Purkinje cell (primary cell): ENCODE measurements at places on chromosomes 12 and 14. TPM values are rescaled to one million over a fixed set of nuclear protein-coding genes. Genes with fewer than 3 reads are reported as not detected.

The INSM2 gene
- 3.4 and 5.3 TPM in 2 replicates for polyA plus RNA-seq

The SCN8A gene
- polyA plus RNA-seq: 30.8 and 40.5 TPM in 2 replicates

The NXPH4 gene
- polyA plus RNA-seq: 0.93 TPM in 1 of 2 replicates, not detected in the other

The HOXC5 gene
- not detected in 2 replicates for polyA plus RNA-seq

The FAM186B gene
- 0.24 TPM in 1 of 2 replicates, not detected in the other for polyA plus RNA-seq

The MIPOL1 gene
- 9.2 and 15.0 TPM in 2 replicates for polyA plus RNA-seq

The EML5 gene
- 0.43 and 1.4 TPM in 2 replicates for polyA plus RNA-seq

The SLC25A47 gene
- not detected in 2 replicates for polyA plus RNA-seq

The DENND5B gene
- 30.1 and 32.0 TPM in 2 replicates for polyA plus RNA-seq

The B4GALNT3 gene
- 0.74 TPM in 1 of 2 replicates, not detected in the other for polyA plus RNA-seq

The TMEM229B gene
- 1.2 and 2.0 TPM in 2 replicates for polyA plus RNA-seq

The BEST3 gene
- polyA plus RNA-seq: not detected in 2 replicates

The SMCO2 gene
- not detected in 2 replicates for polyA plus RNA-seq

The KLRB1 gene
- polyA plus RNA-seq: 0.23 TPM in 1 of 2 replicates, not detected in the other

The COQ6 gene
- 10.8 and 25.4 TPM in 2 replicates for polyA plus RNA-seq

The OTOGL gene
- polyA plus RNA-seq: 0.07 TPM in 1 of 2 replicates, not detected in the other

The TEX22 gene
- polyA plus RNA-seq: not detected in 2 replicates

The HOXC12 gene
- polyA plus RNA-seq: not detected in 2 replicates

The CLEC9A gene
- not detected in 2 replicates for polyA plus RNA-seq

The PPFIA2 gene
- polyA plus RNA-seq: 41.3 and 41.8 TPM in 2 replicates

The RBM23 gene
- 27.9 and 36.6 TPM in 2 replicates for polyA plus RNA-seq

The SSPN gene
- polyA plus RNA-seq: 4.0 and 6.6 TPM in 2 replicates

The IRAK3 gene
- polyA plus RNA-seq: 2.1 and 2.6 TPM in 2 replicates

The KRT7 gene
- not detected in 2 replicates for polyA plus RNA-seq

The PROX2 gene
- polyA plus RNA-seq: 0.18 TPM in 1 of 2 replicates, not detected in the other

The POTEM gene
- not detected in 2 replicates for polyA plus RNA-seq

The USP5 gene
- polyA plus RNA-seq: 10.5 and 14.9 TPM in 2 replicates

The COCH gene
- polyA plus RNA-seq: 53.1 and 66.9 TPM in 2 replicates

The RGS6 gene
- polyA plus RNA-seq: 9.7 and 10.0 TPM in 2 replicates

The CD4 gene
- 0.27 and 1.4 TPM in 2 replicates for polyA plus RNA-seq

The ITGB7 gene
- not detected in 2 replicates for polyA plus RNA-seq

The ETFBKMT gene
- polyA plus RNA-seq: 5.5 and 6.2 TPM in 2 replicates

The WNT1 gene
- polyA plus RNA-seq: not detected in 2 replicates

The PYGL gene
- 5.2 and 14.0 TPM in 2 replicates for polyA plus RNA-seq

The KRT6C gene
- not detected in 2 replicates for polyA plus RNA-seq

The ASCL1 gene
- 1.0 and 1.8 TPM in 2 replicates for polyA plus RNA-seq

The KRT75 gene
- polyA plus RNA-seq: not detected in 2 replicates

The PAWR gene
- polyA plus RNA-seq: 0.07 and 1.1 TPM in 2 replicates
